ENCODE measurements at places on chromosomes 4 and X.

DNA sequence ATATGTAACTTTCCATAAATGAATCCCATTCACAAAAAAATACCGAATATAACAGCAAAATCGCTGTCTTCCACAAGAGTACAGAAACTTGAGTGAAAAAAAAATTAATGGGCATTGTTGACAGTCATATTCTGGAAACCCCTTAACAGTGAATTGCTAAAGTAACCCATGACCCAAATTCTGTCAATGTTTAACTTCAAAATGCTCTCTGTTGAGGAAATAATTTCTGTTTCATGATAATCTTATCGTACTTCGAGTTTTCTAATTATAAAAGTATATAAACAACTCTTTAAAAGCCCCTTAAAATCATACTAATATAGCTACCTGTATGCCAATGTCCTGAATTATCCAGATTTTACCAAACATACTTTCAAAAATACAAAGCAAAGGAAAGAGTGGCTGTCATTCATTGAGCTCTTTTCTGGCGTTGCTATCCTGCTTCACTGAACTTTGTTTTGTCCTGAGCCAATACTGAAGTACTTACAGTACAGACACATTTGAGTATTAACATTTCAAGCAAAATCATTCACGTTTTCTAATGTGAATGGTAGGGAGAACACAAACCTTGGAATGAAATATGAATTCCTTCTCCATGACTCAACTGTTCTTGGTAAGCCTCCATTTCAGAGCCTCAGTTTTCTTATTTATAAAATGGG, 2.4 kb downstream of the XAGE3 start:
- DNase-seq = no peak

DNA sequence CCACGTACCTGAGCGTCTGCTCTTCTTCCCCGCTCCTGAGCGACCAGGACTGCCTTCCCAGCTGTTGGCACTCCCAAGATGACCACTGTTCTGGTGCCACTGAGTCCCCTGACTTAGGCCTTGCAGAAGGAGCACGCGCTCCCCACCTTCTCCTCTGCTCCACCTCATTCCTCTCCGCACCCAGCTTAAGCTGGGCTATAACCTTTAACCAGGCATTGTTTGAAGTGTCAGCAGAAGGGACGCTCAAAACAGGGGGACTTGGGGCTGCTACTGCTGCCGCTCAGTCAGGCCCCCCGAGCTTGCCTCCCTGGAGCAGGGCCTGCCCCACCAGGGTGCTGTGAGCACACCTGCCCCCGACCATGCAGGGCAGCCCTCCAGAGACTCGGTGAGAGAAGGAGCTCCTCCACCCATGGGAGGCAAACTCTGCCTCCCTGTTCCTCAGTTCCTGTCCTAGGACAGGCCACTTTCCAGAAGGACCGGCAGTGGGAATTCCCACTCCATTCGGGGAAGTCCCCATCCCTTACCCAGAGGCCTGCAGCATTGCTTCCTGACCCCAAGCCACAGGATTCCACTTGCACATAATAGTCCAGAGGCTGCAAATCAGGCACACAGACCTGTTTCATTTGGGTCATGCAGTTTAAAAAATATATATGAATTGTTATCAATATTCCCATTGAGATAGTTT, 99.7 kb upstream of the ENPP6 start:
- DNase-seq = no peak

GRCh38 chrX:133290076-133290475, 71.9 kb upstream of the TFDP3 start:
- no peak for DNase-seq

- DNase-seq = no peak
These were observed 56.5 kb downstream of the NSD2 start for GRCh38 chr4:1927675-1928074.

DNA sequence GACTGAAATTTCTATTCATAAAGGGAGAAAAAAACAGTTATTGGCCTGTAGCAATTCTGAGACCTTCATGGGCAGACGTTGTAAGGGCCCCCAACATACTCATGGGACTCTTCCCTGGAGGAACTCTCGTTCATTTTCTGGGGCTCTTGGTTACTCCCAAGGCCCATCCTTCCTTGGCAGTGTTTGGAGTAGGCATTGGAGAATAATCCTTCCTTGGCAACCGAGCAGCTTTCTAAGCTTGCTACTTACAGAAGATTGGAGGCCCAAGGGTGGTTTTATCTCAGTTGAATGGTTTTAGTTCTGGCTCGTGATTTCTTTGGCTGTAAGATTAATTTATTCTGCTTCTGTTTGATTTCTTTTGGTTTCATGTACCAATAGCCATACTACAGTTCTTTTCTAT, 50.4 kb downstream of the ALG13 start:
- no peak for DNase-seq

DNA sequence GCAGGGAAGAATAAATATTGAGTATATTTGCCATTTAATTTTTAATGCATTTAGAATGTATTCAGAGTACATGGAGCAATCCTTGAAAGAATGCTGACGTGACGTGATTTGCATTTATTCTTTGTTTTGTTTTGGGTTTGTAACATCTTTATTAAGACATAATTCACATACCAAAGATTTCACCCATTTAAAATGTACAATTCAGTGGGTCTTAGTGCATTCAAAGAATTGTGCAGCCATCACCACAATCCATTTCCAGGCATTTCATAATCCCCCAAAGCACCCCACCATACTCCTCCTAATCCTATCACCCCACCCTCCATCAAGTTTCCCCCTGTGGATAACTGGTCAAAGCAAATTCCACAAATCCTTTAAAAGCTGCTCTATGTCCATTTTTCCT, 87.4 kb downstream of the FAM9B start:
- DNase-seq = no peak

GRCh38 chr4:152981278-152981677, 45.2 kb downstream of the FHDC1 start:
- no peak for DNase-seq

DNA sequence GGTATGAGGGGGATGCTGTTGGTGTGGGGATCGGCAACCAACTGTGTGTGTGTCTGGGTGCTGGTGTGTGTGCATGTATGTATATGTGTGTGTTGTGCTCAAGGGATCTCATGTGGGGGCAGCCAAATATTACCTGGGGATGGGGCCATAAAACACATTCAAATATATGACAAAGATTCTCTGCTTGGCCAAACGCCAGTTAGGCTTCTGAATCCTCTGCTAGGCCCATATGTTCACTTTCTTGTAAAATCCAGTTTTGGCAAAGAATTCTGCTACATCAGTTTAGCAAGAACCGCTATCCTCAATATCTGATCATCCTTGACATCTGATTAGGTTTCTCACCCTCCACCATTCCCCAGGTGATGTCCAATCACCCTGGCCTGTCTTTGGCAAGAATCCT, 106.6 kb downstream of the RASL11B start:
- no peak for DNase-seq
